ENCODE measurements at places on chromosomes 11 and 22.

GRCh38 chr11:100774859-100775258 is 87.8 kb downstream of the ARHGAP42 start:
- DNase-seq, result no peak

- DNase-seq, result no peak
Observed at GRCh38 chr11:115518983-115519628, 14.9 kb upstream of the CADM1 start.

DNA sequence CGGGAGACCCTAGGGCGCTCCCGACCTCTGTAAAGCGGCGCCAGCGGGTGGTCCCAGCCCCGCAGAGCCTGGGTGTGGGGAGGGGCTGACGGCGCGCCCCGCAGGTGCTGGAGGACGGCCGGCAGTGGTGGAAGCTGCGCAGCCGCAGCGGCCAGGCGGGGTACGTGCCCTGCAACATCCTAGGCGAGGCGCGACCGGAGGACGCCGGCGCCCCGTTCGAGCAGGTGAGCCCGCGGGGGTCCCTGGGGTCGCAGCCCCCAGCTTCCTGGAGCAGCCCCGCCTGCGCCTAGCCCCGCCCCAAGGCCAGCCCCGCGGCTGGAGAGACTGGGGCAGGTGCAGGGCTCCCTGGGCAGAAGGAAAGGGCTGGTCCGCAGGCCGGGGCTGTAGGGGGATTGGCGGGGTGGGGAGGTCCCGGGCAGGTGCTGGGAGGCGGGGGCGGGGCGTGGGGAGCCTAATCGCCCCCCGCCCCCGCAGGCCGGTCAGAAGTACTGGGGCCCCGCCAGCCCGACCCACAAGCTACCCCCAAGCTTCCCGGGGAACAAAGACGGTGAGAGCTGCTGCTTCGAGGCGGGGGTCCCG is 19.7 kb downstream of the EPS8L2 start:
- DNase-seq, result no peak

- no peak for DNase-seq
Observed at GRCh38 chr22:24002851-24003250, 2.4 kb downstream of the GSTT4 start.

- DNase-seq, result no peak
Observed at GRCh38 chr11:11416917-11417316, 63.9 kb upstream of the CSNK2A3 start.

DNA sequence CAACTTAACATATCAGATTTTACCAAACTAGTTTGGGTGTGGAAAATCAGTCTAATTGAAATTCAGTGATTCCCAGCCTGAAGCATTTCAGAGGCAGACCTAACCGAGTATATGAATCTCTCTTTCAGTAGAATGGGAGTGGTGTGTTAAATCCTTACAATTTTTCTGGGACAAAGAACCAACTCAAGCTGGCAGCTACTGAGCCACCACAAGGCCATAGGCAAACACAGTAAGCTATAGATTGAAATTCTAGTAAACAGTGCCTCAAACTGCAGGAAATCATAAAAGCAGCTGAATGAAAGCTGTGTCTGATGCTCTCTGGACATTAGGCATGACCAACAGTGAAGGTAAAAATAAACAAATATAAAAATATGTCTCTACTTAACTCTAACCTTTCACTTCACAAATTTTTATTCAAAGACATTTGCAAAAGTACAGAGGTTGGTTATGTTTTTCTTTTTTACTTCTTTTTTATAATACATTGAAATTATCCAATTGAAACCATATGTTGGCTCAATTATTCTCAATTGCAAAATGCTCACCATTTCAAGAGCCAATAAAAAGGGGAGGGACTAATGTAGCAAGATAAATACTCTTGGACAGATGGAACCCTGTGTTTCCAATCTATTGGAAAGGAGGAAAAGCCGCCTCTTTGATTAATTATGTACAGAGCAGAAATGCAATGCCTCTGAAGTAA is 35.8 kb upstream of the FIBIN start:
- DNase-seq, result no peak

GRCh38 chr22:29816539-29816938 is 21.5 kb downstream of the ASCC2 start:
- no peak for DNase-seq

GRCh38 chr11:126390272-126390867 is 34.9 kb downstream of the ST3GAL4 start:
- no peak for DNase-seq

- DNase-seq, result no peak
Observed at GRCh38 chr22:42306010-42306409, 35.6 kb upstream of the TCF20 start.

- DNase-seq, result no peak
Observed at GRCh38 chr11:58977470-58977869, 38.2 kb downstream of the GLYATL1 start.

GRCh38 chr11:15258433-15259165 is 143.9 kb downstream of the INSC start:
- DNase-seq, result no peak

DNA sequence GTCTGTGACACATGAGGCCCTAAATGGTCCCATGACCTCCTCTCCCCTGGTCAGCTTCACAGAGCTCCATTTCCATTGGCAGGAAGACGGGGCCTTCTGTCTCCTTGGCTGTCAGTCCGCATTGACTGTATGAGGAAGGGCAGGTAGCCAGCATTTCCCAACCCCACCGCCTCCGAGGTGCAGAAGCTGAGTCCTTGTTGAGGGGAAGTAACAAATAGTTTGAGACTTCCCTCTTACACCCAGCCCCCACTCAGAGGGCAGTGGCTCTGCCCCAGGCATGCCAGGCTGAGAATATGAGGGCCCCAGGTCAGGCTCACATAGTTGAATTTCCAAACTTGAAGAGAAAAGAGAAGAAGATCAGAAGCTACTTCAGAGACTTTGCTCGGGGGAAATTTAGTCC is 611.1 kb downstream of the BRD1 start:
- no peak for DNase-seq

GRCh38 chr11:35826949-35827348 is 116.9 kb upstream of the LDLRAD3 start:
- DNase-seq, result no peak

DNA sequence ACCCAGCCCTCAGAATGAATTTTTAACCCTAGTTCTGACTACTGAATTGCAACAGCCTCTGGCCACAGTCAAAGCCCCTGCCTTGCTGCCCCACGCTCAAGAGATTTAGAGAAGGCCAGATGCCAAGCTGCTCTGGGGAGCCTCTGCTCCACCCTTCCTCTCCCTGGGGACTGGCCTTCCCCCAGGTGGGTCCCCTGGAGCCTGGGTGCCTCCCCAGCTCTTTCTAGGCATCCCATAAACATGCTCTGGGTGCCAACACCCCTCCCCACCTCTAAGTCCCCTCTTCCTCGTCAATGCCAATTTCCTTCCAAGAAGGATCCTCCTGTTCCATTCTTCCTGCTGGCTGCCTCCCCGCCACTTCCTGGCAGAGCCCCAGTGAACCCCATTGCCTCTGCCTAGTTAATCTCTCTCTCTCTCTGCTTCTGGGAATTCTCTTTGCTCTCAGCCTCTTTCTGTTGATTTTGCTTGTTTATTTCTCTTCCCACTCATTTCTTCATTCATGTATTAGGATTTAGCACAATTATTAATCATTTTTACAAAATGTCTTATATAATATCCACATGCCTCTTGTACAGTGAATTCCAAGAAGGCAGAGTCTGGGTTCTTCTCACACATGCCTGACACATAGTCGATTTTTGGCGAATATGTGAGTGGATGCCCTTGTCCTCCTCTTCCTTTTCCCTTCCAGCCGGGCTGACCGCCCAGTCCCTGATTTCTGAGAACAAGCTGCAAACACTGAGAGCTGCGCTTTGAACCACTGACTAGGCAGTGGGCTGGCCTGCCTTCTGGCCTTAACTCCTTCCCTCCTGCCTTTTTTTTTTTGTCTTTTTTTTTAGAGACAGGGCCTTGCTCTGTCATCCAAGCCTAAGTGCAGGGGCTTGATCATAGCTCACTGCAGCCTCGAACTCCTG is 17.5 kb downstream of the UQCR10 start:
- DNase-seq, result no peak

DNA sequence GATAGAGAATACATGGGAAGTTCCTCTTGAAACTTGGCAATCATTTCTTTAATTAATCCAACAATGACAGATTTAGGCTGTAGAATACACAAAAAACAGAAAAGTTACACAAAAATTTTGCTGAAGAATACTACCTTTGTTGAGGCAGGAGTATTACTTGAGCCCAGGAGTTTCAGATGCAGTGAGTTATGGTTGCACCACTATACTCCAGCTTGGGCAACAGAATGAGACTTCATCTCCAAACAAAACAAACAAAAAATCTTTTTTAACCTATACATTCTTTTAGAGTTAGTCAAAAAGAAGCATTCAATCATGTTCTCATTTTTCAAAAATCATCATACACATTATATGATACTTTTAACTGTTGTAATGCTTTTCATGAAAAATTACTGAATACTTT is 22.1 kb downstream of the UEVLD start:
- DNase-seq, result no peak

DNA sequence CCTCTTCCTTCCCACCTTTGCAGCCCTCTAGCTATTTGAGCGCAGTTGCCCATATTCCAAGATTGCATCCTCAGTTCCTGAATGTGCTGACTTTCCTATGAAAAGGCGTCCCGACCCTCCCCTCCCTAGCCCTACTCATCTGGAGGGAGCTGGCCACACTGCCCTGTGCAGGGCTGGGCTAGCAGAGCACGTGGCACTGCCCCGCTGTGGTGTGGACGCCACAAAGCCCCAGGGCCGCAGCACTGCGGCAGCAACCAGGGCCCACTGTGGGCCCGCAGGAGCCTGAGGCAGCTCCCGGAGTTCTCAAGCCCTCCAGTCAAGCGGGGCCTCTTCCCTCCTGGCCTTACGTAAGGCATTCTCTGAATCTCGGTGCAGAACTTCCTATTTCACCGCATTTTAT is 27.6 kb downstream of the B3GAT1 start:
- DNase-seq, result no peak

GRCh38 chr11:65911682-65912568 is 6.9 kb downstream of the C11orf68 start:
- DNase-seq, result no peak

DNA sequence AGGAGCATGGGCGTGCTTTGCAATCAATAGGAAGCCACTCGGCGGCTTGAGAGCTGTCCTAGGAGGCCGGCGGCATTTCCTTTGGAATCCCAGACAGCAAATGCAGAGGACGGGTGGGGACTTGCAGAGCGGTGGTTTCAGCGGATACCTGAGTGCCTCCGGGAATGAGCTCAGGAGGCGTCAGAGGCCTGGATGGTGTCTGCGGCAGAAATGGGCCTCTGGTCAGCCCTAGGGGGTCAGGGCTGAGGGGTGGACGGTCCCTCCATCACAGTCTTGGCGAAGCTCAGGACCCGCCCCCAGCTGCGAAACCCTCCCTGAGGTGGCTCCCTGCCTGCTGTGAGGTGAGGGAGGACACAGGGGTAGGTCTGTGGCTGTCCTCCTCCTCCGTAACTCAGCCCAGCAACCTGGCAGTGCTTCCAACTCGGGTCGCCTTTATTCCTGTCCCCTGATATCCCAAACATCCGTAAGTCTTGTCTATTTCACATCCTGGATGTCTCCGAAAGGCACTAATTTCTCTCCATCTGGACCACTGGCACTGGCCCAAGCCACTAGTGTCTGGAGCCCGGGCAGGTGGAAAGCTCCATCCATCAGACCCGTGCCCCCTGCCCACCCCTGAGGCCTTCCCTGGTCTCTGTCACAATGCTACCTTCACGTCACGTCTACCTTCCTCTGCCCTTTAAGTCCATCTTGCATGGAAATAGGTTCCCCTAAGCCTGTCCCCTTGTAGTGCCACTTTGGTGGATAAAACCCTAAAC is 686.6 kb downstream of the BRD1 start:
- DNase-seq, result no peak

GRCh38 chr11:82863209-82863608 is 37.0 kb downstream of the PRCP start:
- DNase-seq, result no peak

- no peak for DNase-seq
Observed at GRCh38 chr11:116177521-116178210, 595.1 kb downstream of the BUD13 start.

DNA sequence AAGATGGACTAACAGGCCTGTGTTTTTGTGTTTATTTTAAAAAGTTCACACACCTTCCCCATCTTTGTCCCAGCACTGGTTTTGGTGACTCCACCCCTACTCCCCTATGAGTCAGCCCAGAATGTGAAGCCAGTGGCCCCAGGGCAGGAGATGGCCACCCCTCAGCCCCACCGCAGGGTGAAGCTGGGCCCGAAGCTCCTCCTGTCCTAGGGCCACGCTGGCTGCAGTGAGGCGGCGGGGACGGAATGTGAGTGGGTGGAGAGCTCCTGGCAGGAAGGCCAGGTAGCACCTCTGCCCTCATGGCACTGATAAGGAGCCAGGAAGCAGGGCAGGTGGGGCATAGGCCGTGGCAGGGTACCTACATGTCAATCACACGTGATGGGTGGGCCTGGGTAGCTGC is 39.9 kb downstream of the SGSM3 start:
- DNase-seq, result no peak

- no peak for DNase-seq
Observed at GRCh38 chr22:44084044-44084772, 60.1 kb downstream of the PARVB start.

DNA sequence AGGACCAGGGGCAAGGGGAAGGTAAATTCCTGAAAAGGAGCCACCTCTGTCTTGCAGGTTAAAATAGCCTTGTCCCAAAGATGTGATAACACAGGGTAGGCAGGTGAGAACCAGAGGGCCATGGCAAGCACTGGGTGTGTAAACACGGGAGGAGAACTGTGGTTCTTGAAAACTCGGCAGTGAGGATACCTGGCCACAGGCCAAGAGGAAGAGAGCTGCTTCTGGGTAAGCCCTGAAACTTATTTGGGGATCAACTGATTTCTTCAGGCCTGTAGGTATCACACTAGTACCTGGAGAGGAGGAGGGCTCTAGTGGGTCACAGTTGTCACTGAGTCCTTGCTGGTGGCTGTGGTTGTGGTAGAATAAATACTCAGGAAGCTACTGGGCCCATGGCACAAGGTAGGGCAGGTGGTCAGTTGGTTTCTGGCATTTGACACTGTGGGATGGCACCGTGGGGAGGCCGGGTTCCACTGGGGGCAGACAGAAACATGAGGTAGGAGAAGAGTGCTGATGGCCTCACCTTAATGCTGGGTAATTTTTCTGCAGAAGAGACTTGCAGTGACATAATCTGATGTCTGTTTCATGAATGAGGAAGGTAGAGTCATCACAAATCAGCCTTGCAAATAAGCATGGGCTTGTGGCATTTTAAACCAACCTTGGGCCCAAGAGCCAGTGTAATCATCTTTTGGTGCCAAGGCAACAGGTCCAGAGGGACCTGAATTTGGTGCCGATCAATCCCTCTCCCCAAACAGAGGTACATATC is 22.0 kb downstream of the AMPD3 start:
- DNase-seq, result no peak

DNA sequence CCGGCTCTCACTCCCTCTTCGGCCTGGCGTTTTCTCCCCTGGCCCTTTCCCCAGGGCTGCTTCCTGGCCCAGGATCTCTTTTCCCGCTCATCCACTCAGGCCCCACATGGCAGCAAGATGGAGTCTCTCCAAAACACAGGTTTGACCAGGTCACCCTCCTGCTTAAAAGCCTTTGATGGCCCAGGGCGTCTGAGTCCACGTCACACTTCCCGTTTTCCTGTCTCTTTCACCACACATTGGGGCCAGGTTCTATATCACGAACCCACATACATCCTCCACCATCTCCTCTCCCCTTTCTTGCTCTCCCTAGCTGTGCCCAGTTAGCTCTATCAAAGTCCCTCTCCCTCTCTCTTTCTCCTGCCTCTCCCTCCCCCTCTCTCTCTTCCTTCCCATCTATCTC is 7.8 kb upstream of the LRRC32 start:
- no peak for DNase-seq

Data from stimulated activated CD8-positive, alpha-beta memory T cell treated with anti-CD3 and anti-CD28 coated beads, Interleukin-2, amount 100 ng/mL, for 1 hour (primary cell).